Suprapubic skin (tissue), 4 donors: ENCODE measurements at places on chromosomes 3 and 15. TPM values are rescaled to one million over a fixed set of nuclear protein-coding genes. Genes with fewer than 3 reads are reported as not detected.

P4HTM gene
- total RNA-seq, result 18.5 TPM

DNA sequence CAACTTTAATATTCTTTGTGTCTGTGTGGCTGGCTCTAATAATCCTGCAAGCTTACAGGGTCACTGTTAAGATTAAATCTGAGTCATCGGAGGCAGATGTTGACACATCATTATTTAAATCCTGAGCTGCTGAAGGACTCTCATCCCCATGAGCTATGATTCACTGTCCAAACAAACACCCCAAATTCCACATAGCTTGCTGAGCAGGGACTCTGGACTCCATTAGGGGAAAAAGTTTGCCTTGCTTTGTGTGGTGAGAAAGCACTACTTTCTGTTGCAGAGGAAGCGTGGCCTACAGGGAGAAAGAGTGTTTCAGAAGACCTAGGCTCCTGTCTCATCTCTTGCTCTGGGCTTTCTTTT is 213.7 kb downstream of the PDCD6IP start:
- H3K27me3 ChIP-seq, result no peaks in the 10 kb centered on the region
- H3K4me3 ChIP-seq, result no peak overlapping the region
- DNase-seq, result no peak
- no peaks in the 10 kb centered on the region for H3K36me3 ChIP-seq
- no peaks in the 10 kb centered on the region for H3K4me1 ChIP-seq
- no peak overlapping the region for H3K27ac ChIP-seq

DNA sequence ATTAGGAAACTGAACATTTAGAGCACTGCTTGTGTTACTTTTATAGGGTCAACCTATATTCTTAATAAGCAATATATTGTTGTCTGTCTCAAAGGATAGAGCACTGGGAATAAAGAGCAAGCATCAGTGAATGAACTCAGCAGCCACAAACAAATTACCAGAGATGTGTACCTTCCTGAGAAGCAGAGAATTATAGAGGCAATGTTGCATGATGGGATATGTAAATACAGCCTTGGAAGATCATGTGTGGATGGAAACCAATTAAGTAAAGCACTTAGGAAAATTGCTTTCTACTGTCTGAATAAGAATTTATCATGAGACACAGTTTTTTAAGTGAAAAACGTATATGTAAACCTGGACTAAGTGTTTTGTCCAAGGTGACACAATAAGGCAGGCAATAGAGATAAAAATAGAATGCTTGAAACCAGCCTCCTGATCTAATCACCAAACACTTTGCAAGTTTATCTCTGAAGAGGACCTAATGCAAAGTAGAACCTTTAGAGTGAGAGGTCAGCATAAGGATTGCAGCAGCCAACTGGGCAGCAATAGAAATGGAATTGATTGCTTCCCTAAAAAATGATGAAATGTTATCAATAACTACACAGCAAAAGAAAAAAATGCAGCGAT is 848.0 kb downstream of the TUSC7 start:
- H3K36me3 ChIP-seq, result no peaks in the 10 kb centered on the region
- no peak for DNase-seq
- no peaks in the 10 kb centered on the region for H3K4me1 ChIP-seq
- H3K4me3 ChIP-seq, result no peak overlapping the region

- H3K4me3 ChIP-seq, result no peak overlapping the region
- peaks cover 10% of the 10 kb centered on the region for H3K27me3 ChIP-seq
- H3K36me3 ChIP-seq, result no peaks in the 10 kb centered on the region
- no peak overlapping the region for H3K27ac ChIP-seq
Measured at GRCh38 chr15:92527197-92527596, 128.4 kb downstream of the FAM174B start.

DNA sequence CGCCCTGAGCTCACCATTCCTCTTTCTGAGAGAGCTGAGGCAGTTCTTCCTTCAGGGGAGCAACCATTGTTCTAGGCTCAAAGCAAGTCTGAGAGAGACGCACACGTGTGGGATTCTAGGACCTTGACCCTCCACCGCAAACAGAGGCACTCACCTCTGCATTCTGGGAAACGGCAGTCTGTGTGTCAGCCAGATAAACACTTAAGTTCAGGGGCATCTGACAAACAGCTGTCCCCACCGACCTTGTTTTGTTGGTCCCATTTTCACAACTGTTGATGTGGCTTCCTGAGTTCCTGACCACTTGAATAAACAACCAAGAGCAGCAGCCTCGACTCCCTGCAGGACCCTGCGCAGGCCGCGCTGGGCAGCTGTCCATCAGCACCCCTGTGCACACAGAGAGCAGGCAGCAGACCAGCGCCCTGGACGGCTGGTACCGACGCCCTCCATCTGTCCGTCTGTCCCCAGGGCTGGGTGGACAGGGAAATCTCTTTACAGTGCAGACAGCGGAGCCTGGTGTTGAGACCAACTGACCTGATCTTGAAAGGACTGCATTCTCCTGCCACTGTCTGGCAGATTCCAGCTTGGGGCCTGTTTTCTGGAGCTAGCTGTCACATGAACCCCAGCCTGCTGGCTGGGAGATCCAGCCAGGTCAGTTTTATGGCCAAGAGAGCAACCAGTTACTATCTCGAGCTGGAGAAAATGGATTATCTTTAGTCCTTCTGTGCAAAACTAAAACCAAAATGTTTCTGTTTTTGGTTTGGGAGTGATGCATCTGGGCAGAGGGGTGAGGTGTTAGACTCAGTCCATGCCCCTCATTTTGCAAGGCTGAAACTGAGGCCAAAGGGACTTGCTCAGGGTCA is 64.2 kb downstream of the FAM43A start:
- H3K4me1 ChIP-seq, result no peaks in the 10 kb centered on the region
- no peak overlapping the region for H3K27ac ChIP-seq
- no peak for DNase-seq
- H3K27me3 ChIP-seq, result no peaks in the 10 kb centered on the region
- no peak overlapping the region for H3K4me3 ChIP-seq
- H3K36me3 ChIP-seq, result no peaks in the 10 kb centered on the region

GRCh38 chr3:152719264-152719663 is 115.7 kb upstream of the P2RY1 start:
- H3K4me1 ChIP-seq, result peaks cover 9% of the 10 kb centered on the region
- DNase-seq, result no peak
- H3K36me3 ChIP-seq, result no peaks in the 10 kb centered on the region
- no peak overlapping the region for H3K4me3 ChIP-seq
- H3K27ac ChIP-seq, result peak overlapping the region; percentile 45
- H3K27me3 ChIP-seq, result no peaks in the 10 kb centered on the region

GRCh38 chr15:48289628-48290027 is 41.6 kb upstream of the DUT start:
- H3K4me1 ChIP-seq, result peaks cover 4% of the 10 kb centered on the region
- H3K27ac ChIP-seq, result no peak overlapping the region
- peaks cover under 1% of the 10 kb centered on the region for H3K27me3 ChIP-seq
- H3K4me3 ChIP-seq, result no peak overlapping the region

DUSP7 gene
- total RNA-seq, result 91.1 TPM

- no peak overlapping the region for H3K4me3 ChIP-seq
- no peaks in the 10 kb centered on the region for H3K27me3 ChIP-seq
- no peak overlapping the region for H3K27ac ChIP-seq
- DNase-seq, result no peak
- no peaks in the 10 kb centered on the region for H3K36me3 ChIP-seq
Measured at GRCh38 chr3:117442566-117442965, 733.0 kb downstream of the TUSC7 start.

PDZRN3 gene
- total RNA-seq, result 9.2 TPM

GRCh38 chr3:159273608-159274007 is 471.8 kb downstream of the MFSD1 start:
- no peaks in the 10 kb centered on the region for H3K4me1 ChIP-seq
- no peaks in the 10 kb centered on the region for H3K27me3 ChIP-seq
- DNase-seq, result no peak
- H3K27ac ChIP-seq, result no peak overlapping the region

DNA sequence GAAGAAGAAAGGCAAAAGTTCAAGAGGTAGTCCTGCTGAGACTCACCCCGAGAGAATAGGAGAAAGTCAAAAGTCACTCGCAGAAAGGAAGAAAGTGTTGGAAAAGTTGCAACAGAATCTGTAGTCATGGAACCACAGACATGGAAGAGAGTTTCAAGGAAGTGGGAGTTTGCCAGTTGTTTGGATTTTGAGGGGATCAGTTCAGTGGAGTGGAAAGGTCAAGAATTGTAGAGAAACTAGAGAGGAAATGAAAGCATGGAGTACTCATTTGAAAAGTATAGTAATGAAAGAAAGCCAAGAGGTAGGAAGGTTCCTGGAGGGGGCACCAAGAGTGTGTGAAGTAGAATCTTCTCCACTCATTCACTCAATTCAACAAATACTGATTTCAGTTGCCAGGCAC is 34.7 kb downstream of the SPTSSB start:
- H3K4me3 ChIP-seq, result no peak overlapping the region
- DNase-seq, result no peak
- H3K27ac ChIP-seq, result no peak overlapping the region

GRCh38 chr3:78906245-78906644 is 861.6 kb downstream of the ROBO1 start:
- H3K36me3 ChIP-seq, result no peaks in the 10 kb centered on the region
- DNase-seq, result no peak
- no peak overlapping the region for H3K27ac ChIP-seq
- H3K4me1 ChIP-seq, result no peaks in the 10 kb centered on the region
- H3K4me3 ChIP-seq, result no peak overlapping the region

IL17RD gene
- 4.4 TPM for total RNA-seq

SCG3 gene
- total RNA-seq, result not detected

GRCh38 chr15:68028137-68028887 is 25.8 kb upstream of the PIAS1 start:
- H3K4me1 ChIP-seq, result no peaks in the 10 kb centered on the region
- no peaks in the 10 kb centered on the region for H3K27me3 ChIP-seq
- H3K4me3 ChIP-seq, result no peak overlapping the region

- H3K4me1 ChIP-seq, result peaks cover 18% of the 10 kb centered on the region
- H3K27me3 ChIP-seq, result peaks cover 8% of the 10 kb centered on the region
- no peak for DNase-seq
- H3K27ac ChIP-seq, result no peak overlapping the region
- H3K36me3 ChIP-seq, result no peaks in the 10 kb centered on the region
Measured at GRCh38 chr15:59437142-59437816, 707 bp upstream of the FAM81A start.

CCPG1 gene
- total RNA-seq, result 23.6 TPM
